Stimulated activated CD4-positive, alpha-beta T cell treated with anti-CD3 and anti-CD28 coated beads, Interleukin-1b, Interleukin-23, amount 100 ng/mL, for 1 hour (primary cell): ENCODE measurements at places on chromosomes 3 and 15.

DNA sequence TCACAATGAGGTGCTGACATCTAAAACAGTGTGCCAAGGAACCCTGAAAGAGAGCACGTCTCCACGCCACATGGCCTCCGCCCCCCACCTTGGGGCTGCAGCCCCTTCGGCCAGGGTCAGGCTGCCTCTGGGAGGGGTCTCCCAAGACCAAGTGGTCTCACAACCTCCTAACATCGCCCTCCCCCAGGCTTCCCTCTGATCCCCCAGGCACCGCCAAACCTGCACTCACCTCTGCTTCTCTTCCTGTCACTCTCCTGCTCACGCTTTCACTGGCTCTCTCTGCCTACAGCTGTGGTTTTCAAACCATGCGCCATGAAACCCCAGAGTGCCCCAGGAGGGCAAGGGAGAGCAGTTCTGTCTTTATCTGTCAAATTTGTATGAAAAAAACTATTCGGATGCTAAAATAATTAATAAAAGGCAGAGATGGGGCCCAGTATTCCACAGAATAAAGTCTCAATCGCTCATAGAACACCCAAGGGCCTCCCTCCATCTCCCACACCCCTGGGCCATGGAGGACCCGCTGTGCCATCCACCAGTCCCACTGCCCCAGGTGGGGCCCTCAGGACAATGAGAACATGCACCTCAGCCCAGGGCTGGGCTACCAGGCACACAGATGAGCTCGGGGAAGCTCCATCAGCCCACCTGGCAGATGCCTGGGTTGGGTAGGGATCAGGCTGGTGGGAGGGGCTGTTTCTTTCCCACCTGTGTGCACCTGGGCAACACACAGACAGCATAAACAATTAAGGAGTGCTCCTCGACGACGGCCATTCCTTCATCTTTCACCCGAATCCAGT lies 21.5 kb downstream of the CYFIP1 start:
- DNase-seq, result no peak

GRCh38 chr15:92429378-92430068 lies 35.8 kb downstream of the ST8SIA2 start:
- no peak for DNase-seq

- no peak for DNase-seq
These were observed 637.7 kb upstream of the TBL1XR1 start for GRCh38 chr3:177835008-177835407.

GRCh38 chr15:25184356-25185155 lies 229.8 kb downstream of the SNRPN start:
- no peak for DNase-seq

GRCh38 chr3:114794894-114795630 lies 352.0 kb downstream of the ZBTB20 start:
- DNase-seq, result no peak

- DNase-seq, result no peak
These were observed 70.5 kb upstream of the SLC4A7 start for GRCh38 chr3:27554706-27555105.

GRCh38 chr3:13896473-13897154 lies 16.7 kb upstream of the WNT7A start:
- peak; percentile 32 for DNase-seq

DNA sequence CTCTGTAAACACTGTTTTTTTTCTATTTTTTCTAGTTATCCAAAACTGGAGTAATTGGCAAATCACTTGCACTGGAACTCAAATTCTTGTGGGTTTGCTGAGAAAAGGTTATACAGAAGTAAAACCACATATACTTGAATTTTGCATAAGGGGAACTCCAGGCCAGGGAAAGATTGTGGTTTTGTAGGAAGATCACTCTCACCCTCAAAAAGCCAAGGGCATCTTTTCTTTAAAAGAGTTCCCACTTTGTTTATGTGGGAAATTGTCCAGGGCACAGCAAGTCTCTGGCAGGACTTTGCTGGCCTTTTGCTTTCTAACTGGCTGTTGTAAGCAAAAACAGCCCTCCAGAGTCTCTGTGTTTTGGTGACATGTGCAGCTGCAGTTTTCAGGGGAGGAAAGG lies 340.3 kb upstream of the RBMS3 start:
- no peak for DNase-seq

DNA sequence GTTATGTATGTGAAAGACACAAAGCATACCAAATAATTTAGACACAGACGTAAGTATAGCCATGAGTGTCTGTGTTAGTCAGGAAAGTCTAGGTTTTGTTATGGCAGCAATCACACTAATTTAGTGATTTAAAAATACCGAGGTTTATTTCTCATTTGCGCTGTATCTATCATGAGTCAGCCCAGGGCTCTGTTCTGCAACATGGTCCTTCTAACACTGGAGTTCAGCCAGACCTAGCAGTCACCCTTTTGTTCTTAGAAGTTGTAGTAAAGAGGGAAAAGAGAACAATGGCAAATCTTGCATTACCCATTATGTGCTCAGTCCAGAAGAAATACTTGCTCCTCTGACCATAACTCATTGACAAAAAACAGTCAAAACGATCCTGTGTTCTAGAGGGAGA lies 311.5 kb downstream of the NLGN1 start:
- no peak for DNase-seq

- no peak for DNase-seq
These were observed 1.7 kb downstream of the IP6K2 start for GRCh38 chr3:48715174-48715800.

- no peak for DNase-seq
These were observed 203.6 kb downstream of the ROBO1 start for GRCh38 chr3:79564192-79564591.
